Stimulated activated CD4-positive, alpha-beta T cell treated with anti-CD3 and anti-CD28 coated beads, Interleukin-4, amount 100 ng/mL, for 48 hours (primary cell): ENCODE measurements at places on chromosomes 5 and 9.

DNA sequence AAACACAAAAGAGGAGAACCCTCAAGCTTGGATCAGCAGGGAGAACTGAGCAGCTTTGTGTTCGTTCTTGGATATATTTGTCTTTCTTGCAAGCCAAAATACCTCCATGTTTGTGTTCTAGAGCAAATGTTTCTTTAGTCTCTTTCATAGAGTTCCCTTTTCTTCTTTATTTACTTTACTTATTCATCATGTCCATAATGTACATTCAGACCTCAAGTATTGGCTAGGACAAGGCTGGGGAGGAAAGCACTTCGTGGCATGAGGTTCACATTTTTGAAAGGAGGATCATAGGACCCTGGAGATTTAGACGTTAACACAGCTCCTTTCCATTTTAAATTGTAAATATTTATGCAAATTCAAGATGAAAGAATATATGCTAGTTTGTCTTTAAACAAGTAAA is 590.2 kb upstream of the MEF2C start:
- no peak for DNase-seq

GRCh38 chr9:119884438-119884837 is 515.2 kb upstream of the BRINP1 start:
- no peak for DNase-seq

GRCh38 chr5:71533142-71533541 is 54.0 kb upstream of the MCCC2 start:
- no peak for DNase-seq

GRCh38 chr9:18327121-18327520 is 146.8 kb upstream of the ADAMTSL1 start:
- DNase-seq: no peak

GRCh38 chr9:70593241-70593640 is 178.8 kb upstream of the KLF9 start:
- DNase-seq: no peak

DNA sequence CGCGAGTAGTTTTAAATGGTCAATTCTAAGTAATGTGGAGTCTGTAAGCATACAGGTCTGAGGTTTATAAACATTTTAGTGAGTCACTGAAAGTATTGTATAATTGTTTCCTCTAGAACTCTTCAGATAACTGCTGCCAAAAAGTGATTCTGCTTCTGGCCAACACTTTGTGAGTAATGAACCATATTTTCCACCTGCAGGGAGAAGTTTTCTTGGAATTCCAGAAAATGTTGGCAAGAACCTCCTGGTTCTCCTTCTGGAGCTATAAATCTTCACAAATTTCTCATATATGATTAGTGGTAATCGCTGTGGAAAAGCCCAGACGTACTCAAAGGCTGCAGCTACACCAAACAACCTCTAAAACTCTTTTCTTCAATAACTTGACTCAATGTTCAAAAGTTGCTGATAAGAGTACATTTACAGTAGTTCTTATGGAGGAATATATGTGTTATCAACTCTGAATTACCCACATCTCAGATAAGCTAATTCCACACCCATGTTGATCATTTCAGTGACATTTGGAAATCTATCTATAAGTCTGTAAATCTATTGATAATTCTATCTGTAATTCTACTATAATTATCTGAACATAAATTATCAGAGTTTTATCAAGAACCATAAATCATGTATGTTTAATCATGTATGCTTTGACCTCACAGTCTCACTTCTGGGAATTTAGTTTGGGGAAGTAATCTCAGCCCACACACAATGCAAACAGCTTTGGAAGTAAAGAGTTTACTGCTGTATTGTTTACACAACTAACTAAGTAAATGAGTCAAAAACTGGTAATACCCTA is 74.1 kb downstream of the FNBP1 start:
- DNase-seq: no peak

DNA sequence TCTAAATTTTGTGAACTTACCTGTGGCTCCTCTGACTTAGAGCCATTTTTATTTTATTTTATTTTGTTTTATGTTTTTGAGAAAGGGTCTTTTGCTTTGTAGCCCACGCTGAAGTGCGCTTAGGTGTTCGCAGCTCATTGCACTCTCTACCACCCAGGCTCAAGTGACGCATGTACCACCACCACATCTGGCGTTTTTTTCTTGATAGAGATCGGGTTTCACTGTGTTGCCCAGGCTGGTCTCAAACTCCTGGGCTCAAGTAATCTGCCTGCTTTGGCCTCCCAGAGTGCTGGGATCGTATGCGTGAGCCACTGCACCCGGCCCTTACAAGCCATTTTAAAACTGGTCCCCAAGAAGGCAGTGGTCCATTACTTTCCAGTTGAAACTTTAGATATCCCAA is 18.5 kb downstream of the MATR3 start:
- DNase-seq: no peak

GRCh38 chr9:121786543-121786948 is 135.1 kb downstream of the DAB2IP start:
- no peak for DNase-seq

GRCh38 chr9:89342948-89343347 is 24.6 kb downstream of the SECISBP2 start:
- DNase-seq: no peak

GRCh38 chr9:134158242-134158641 is 6.1 kb downstream of the RNU6ATAC start:
- DNase-seq: no peak

- DNase-seq: peak; percentile 13
Measured at GRCh38 chr9:4301971-4302427, 2.1 kb upstream of the GLIS3 start.

DNA sequence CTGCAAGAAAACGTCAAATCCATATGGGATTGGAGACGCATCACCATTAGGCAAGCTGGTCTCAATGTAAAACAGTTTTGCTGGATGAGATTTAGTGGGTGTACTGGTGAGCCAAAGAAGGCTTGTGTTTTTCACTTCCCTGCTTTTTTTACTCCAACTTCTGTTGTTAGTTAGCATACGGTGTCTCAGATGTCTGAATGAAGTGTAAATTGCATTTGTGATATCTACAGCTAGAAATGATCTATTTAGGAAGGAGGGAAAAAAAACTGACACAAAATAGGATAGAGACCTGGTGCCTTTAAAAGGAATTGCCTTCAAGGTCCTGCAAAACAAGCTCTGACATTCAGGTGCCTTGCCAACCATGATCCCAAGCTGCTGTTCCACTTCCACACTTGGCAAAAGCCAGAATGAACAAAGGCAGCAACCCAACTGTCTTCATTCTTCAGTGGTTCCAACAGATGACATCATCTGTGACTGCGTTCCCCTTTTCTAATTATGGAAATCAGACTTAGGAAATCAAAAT is 104.2 kb upstream of the RAI14 start:
- no peak for DNase-seq

- DNase-seq: no peak
Measured at GRCh38 chr5:103408408-103408807, 149.8 kb downstream of the MACIR start.

DNA sequence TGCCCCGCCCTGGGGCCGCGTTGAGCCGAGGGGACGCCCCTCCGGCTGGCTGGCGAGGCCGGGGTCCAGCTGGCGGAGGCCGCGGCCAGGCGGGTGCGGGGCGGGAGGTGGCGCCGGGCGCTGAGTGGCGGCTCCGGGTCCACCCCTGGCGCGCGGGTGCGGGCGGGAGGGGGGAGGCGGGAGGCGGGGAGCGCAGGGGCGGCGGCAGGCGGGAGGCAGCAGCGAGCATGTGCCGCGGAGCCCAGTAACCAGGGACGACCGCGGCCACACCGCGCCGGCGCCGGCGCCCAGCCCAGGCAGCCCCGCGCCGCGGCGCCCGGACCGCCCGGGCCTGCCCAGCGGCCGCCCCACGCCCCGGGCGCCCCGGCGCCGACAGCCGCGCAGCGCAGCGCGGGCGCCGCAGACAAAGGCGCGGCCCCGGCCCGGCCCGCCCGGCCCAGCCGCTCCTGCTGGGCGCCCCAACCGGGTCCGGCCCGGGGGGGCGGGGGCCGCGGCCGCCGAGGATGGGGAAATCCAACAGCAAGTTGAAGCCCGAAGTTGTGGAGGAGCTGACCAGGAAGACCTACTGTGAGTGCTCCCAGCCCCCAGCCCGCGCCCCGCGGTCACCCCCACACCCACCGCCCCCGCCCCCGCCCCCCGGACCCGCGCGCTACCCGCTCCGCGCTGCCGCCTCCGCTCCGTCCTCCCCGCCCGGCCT is at the start of gene NCS1:
NCS1 (plus strand) TSS at position 244 of the 697 bp plus-strand sequence; CDS start at position 504, 260 bp downstream.
- peak; percentile 42 for DNase-seq

DNA sequence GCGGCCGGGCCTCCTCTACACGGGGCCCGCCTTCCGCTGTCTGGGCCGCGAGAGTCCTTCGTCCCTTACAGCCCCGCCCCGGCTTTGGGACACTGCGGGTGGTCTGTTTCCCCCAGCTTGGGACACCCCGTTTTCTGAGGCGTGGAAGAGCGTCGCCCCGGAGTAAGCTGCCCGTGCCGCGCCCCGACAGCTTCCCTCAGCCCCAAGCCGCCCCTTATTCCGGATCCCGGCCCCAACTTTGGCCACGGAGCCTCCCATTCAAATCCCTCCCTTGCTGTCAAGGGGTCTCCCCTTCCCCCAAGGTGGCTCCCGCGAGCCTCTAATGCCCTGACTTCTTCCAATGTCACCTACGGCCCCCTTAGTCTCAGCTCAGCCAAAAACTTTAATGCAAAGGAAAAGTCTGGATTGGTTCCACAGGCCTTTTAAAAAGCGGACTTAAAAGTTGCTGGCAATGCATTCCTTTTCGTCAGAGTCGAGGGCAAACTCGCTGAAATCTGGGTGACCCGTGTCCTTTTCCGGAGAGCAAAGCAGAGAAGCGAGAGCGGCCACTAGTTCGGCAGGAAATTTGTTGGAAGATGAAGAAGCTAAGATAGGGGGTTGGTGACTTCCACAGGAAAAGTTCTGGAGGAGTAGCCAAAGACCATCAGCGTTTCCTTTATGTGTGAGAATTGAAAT is 19.8 kb downstream of the EXOSC2 start:
- no peak for DNase-seq

GRCh38 chr5:82031220-82032119 is 59.6 kb downstream of the ATG10 start:
- DNase-seq: no peak

GRCh38 chr5:31585166-31585894 is 53.2 kb downstream of the C5orf22 start:
- DNase-seq: no peak

GRCh38 chr9:32926911-32927310 is 74.5 kb downstream of the APTX start:
- DNase-seq: no peak

DNA sequence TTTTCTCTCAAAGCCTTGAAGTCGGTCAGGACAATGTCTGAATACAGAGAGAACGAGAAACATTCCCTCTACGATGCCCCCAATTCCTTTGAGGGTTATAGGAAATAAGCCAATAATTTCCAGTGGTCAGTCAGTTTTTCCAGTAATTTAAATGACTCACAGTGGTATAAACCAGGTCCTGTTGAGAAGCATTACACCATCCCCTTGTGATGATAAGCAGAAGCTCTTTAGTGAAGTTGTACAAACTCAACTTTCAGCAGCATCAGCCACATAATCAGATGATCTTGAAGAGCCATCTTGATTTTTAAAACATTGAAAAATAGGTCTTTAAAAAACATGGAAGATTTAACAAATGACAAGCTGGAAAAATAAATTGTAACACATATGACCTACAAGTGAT is 173.9 kb upstream of the ZNF462 start:
- no peak for DNase-seq

DNA sequence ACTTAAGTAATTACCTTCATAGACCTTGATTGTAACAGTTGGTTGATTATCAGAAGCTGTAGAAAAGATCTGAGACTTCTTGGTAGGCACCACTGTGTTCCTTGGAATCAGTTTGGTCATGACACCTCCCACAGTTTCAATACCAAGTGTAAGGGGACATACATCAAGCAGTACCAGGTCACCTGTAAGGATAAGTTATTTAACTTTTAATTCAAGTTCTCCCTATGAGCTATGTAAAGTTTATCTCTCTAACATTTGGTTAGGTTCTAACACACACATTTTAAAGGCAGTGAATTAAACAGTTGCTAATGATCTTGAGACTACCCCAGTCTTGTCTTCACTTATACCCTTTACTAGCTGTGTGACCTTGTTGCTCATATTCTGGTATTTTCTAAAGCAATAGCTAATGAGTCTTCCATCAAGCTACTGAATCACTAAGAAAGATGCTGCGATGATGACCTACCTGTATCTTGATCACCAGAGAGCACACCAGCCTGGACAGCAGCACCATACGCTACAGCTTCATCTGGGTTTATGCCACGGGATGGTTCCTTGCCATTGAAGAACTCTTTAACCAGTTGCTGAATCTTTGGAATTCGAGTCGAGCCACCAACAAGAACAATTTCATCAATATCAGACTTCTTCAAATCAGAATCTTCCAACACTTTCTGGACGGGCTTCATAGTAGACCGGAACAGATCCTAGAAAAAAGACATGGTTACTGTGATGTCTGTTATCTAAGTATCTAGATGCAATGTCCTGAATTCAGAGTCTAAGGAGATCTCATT is 2.8 kb downstream of the HSPA5 start:
- no peak for DNase-seq

DNA sequence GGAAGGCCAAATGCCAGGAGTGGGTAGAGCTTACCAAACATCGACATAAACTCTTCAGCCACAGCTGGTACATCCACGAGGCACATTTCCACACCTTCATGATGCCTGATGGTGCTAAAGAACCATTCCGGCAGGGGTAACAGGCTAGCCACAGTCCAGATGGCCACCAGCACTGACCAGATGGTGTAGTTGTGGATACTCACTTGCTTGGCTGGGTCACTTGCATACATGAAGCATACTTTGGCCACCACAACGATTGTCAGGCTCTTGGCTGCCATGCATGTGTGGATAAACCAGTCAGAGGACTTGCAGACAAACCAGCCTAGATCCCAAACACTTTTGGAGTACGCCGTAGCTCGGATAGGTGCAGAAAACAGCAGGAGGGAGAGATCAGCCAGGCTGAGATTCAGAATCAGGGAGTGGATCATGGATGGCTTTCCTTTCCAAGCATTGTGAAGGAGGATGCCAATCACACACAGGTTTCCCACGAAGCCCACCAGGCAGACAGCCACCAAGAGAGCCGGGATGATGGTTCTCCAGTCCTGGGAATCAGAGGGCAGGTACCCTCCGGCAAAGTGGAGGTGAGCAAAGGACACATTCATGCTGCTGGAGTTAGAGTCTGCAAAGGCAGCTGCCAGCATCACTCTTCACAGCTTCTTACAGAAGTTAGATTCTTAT is 378 bp downstream of the GPR151 start:
- no peak for DNase-seq

GRCh38 chr5:32143617-32144377 is 30.3 kb downstream of the GOLPH3 start:
- DNase-seq: no peak
